Thoracic aorta (tissue), 2 donors: ENCODE measurements at places on chromosomes 1 and 21.

DNA sequence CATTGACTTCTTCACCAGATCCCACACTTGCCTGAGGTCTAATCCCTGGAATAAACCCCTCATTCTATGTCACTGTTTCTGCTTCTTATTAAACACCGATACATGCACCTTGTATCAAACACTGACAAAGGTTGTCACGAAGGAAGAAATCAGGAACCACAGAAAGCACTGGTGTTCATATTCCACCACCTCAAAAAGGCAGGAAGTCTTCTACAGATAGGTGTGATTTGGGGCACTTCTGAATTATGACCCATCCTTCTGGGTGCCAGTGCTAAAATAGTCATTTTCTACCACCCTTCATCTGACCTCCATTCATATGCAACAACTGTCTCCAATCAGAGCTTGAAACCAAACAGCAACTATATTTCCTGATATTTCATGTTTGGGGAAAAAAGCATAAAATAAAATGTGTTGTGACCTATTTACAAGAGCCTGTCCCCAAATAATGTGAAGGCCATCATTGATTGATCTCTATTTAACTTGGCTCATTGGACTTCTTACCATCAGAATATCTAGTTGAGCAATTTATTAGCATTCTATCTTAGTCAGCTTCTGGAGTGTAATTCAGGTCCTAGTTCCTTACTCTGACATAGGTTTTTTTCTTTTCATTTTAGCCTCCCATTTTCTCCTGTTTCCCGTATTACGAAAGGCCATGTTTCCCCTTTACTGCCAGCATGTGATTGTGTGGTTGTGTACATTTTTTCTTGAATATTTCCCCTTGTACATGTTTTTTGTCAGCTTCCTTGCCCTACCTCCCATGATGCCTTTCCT is 43.1 kb downstream of the DUSP10 start:
- DNase-seq = no peak

DNA sequence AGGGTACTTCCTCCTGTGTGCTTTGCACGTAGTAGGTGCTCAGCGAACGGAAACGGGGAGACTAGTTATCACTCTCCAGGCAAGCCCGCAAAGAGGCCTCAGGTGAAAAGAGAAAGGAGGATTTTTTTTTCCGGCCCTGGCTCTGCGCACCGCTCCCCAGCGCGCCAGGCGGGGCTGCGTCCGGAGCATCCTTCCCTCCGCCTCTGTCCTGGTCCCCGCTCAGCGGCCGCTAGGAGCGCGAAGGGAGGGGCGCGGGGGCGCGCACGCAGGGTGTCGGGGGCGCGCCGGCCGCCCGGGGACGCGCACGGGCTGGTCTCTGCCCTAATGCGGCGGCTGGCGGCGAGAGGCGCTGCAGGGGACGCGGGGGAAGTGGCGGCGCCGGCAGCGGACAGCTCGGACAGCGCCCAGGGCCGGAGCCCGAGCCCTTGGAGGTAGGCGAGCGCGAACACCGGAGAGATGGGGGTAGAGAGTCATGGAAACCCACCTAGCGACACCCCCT is 42.3 kb upstream of the NFASC start:
- no peak for DNase-seq

GRCh38 chr1:76073481-76073880 is 1.1 kb upstream of the ST6GALNAC3 start:
- no peak for DNase-seq

DNA sequence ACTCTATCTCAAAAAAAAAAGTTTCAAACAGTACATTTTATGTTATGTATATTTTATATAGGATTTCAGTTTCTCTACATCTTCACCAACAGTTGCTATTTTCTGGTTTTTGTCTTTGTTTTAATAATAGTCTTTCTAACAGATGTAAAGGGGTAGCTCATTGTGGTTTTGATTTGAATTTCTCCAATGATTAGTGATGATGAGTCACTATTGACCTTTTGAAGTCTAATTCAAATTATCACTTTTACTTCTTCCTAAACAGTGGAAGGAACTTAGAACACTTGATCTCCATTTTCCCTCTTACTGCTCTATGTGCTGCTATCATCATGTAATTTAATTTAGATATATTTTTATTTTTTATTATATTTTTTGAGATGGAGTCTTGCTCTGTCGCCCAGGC is 31.7 kb upstream of the SHCBP1L start:
- no peak for DNase-seq

DNA sequence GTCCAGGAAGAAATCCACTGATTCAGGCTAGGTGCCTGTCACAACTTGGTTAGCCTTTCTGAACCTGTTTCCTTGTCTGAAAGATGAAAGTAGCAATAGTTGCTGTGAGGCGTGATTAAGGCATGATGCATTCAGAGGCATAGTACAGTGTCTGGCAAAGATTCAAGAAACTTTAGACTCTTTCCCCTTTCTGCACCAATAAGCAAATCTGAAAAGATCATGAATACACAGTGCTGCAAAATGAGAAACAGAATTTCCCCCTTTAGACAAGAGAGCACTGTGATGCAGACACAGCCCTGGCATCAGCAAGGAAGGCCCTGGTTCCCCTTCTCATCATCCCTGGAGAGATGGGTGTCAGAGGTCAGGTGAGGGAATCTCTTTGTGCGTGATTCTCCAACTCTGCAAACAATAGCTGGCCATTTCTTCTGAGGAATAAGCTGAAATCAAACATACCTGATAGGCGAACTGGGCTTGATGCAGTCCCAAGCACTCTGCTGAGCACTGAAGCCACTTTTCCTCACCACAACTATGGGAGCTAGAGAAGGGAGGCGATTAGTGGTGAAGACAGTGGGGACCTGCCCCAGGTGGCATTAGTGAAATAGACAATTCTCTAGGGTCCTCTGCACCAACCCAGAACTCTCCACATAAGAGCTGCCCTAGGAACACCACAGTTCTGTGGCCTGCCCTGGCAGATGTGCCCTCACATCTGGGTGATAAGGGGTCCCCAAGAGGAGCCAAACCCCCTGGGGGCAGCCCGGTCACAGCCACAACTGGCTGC is 41.7 kb downstream of the ITPKB start:
- no peak for DNase-seq

- no peak for DNase-seq
Observed at GRCh38 chr1:155962599-155963211, 15.6 kb downstream of the ARHGEF2 start.

DNA sequence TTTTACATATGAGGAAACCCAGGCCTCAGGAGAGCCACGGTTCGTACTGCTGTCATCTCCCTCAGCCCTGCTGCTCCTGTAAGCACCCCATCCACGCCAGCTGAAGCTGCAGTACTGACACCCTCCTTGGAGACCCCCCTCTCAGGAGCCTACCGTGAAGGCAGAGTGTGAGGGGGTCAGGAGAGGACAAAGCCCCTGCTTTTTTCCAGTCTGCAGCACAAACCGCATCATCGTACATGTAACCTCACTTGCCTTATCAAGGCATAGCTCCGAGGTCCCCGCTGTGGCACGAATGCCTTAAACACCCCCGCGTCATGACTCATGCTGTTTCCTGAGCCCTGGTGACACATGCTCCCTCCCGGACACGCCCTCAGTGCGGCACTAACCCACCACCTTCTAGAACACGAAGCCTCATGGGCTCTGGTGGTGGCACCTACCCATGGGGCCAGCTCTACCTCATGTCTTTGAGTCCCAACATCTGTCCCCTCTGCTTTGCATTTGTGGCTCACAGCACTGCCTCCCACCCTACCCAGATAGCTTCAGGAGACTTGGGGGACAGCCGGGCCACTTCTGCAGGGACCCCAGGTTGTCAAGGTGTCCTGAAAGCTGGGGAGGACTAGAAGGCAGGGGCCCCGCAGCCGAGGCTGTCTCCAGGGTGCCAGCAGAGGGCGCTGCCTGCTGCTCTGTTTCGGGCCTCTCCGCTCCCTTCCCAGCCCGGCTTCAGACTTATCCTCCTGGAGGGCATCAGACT is 4.9 kb downstream of the SH3BGRL3 start:
- DNase-seq = peak; percentile 93

GRCh38 chr1:94698759-94699502 is 121.2 kb upstream of the SLC44A3 start:
- no peak for DNase-seq

DNA sequence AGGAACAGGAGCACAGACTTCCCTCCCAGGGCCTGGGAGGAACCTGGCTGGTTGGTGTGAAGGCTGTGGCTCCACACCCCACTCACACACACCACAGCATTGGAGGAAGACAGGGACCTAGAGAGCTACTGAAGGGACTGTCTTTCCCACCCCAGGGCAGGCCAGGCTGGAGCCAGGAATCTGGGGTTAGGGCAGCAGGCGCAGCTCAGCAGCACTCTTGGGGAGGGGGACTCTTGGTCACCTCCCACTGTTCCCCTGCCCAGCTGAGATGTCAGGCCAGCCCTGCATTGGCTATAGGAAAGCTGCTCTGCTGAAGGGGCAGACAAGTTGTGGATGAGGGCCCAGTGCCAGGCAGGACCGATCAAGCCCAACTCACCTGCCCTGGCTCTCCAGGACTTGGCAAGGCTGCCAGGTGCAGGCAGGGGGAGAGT is 1.6 kb upstream of the PLEKHA6 start:
- no peak for DNase-seq

- DNase-seq = no peak
Observed at GRCh38 chr1:20356850-20357459, 66.3 kb downstream of the VWA5B1 start.

DNA sequence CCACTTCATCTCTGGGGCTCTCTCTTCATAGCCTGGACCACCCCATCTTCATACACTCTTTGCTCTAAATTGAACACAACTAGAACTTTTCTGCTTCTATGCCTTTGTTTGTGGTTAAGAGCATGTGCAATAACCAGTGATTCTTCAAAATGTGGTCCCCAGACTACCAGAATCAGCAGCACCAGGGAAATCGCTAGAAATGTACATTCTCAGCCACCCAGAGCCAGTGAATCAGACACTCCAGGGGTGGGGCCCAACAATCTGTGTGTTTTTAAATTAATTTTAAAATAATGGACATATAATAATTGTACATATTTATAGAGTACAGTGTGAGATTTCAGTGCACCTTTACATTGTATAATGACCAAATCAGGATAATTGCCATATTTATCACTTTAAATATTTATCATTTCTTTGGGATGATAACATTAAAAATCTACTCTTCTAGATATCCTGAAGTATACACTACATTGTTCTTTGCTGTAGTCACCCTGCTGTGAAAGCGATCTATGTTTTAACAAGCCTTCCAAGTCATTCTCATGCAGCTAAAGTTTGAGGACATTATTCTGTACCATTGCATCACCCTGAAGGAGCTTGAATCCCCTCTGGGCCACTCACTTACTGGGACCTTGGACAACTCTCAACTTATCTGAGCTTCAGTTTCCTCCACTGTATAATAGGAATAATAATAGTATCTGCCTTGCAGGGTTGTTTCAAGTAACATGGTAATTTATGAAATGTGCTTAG is 10.8 kb downstream of the GRHL3 start:
- no peak for DNase-seq

GRCh38 chr1:50615036-50615750 is 191.9 kb upstream of the DMRTA2 start:
- DNase-seq = no peak

DNA sequence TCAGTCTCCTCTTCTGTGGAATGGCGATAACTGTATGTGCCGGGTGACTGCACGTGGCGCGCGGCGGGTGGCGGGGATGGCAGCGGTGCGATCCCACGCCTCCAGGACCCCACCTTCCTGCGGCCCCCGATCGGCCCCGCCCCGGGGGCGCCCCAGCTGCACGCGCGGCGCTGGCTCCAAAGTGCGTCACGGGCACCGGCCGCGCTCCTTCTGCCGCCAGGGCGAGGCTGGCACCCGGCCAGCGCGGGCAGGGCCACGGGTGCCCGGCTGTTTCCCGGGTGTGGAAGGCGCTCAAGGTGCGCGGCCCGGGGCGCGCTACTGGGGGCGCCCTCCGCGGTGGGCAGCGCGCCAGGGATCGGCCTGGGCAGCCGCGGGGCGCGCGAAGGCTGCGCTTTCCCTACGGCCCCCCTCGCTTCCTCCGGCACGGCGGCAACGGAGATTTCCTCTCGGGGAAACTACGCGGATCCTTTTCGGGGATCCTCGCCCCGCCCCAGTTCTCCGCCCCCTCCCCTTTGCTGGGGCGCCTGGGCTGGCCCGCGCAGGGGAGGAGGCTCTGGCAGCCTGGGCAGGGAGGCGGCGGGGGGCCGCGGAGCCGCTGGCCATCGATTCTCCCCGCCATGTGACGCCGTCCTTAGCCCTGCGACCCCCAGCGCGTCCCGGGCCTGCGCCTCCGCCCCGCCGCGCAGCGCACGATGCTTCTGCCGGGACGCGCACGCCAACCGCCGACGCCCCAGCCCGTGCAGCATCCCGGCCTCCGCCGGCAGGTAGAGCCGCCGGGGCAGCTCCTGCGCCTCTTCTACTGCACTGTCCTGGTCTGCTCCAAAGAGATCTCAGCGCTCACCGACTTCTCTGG is at the start of gene EVA1C:
Gene EVA1C (plus strand): TSS at position 545 of the 853 bp plus-strand sequence. CDS start 148 bp downstream, at position 693.
- no peak for DNase-seq

DNA sequence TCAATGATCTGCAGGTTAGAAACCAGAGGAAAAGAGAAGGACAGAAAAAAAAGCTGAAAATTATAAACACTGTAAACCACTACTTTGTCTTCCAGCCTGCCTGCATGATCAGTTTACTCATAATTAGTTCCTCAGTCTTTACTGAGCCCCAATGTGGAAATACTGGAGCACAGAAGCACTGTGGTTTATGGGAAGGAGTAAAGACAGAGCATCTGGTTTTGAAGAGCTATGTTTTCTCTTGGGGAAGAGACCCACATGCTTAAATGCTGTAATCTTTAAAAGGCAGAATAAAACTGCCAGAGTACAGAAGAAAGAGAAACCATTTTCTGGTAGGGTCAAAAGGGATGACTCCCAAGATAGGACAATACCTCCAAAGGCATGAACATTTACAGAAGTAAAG is 159.0 kb upstream of the ZNHIT6 start:
- DNase-seq = no peak

GRCh38 chr1:108590957-108591356 is 31.1 kb downstream of the EEIG2 start:
- no peak for DNase-seq

DNA sequence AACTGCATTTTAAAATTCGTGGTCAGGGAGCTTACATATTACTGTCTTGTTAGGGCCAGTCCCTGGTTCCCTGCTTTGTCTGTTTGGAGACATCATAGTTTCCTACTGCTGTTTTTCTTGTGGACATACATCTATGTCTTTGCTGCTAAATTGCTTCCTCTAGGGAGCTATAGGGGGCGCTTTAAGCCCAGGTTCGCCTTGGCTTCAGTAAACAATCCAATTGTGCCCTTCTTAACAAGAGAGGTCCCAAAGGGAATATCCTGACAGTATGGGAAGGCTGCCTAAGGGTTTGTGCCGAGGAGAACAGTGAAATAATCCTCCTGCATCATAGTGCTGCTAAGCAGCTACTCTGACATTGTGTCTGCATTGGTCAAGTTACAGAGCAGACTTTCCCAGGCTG is 112.5 kb downstream of the USH2A start:
- no peak for DNase-seq

DNA sequence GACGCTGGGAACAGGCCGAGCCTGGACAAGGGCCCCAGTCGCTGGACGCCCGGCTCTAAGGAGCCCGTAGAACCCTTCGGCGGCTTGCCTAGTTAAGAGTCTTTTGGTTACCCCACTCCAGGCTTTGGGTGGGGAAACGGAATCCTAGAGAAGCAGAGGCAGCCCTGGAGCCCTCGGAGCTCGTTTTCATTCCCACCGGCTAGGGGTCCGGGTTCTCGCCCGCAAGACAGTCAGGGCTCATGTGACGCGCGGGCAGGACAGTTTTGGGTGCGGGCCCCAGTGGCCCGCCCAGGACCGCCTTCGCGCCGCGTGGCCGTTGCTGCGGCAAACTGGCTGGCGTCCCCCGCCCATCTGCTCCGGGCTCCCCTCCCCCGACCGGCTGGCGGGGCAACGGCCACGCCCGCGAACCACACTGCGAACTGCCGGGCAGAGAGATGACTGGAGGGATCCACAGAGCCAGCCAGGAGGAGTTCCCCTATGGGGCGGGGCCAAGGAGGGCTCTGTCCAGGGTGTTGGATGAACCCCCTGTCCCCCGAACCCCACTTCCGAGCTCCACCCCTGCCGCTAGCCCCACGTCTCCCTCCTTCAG is 829 bp upstream of the HES2 start:
- no peak for DNase-seq
